Heart left ventricle (tissue), 16 donors: ENCODE measurements at places on chromosomes 3 and 15.

- no peak for DNase-seq
Measured at GRCh38 chr3:36302158-36302509, 78.2 kb upstream of the STAC start.

DNA sequence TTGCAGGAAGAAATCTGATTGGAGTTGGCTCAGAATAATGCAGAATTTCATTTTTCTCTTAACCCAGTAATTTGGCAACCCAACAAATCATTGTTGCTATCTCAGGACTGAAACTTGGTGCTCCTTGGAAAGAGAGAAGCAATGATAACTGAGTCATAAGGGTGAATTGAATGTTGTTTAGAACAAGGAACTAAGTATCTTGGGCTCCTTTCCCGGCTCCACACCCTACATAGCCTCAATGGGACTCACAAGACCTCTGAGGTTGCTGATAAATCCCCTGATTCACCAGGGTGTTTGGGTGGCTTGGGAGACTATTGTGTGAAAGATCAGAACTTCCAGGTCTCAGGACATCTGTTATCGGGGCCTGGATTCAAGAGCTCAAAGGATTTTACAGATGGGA, 7.8 kb upstream of the RAB8B start:
- no peak for DNase-seq

GRCh38 chr15:68592054-68592453, 13.3 kb downstream of the CORO2B start:
- no peak for DNase-seq

DNA sequence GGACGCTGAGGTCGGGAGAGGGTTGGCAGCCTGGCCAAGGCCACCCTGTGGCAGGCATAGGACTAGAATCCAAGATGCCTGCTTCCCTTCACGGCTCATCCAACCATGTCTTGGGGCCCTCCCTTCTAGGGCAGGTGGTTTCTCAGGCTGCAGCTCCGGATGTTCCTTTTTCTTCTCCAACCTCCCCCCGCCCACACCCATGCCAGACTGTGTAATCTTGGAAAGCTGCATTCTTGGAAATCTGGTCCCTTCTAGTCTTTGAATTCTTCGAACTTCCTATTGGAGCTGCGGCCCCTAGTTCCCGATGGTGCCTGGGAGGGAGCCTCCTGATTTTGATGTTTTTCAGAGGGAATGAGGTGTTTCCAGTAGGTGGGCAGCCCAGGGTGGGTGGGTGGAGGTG, 109.8 kb downstream of the FBLN2 start:
- no peak for DNase-seq
